Breast epithelium (tissue), 4 donors: ENCODE measurements at places on chromosomes 1 and 21. TPM values are rescaled to one million over a fixed set of nuclear protein-coding genes. Genes with fewer than 3 reads are reported as not detected.

The BRDT gene
- total RNA-seq: not detected

- H3K4me3 ChIP-seq: no peak overlapping the region
- H3K27ac ChIP-seq: no peak overlapping the region
- DNase-seq: no peak
- no peaks in the 10 kb centered on the region for H3K27me3 ChIP-seq
- no peaks in the 10 kb centered on the region for H3K4me1 ChIP-seq
- H3K36me3 ChIP-seq: no peaks in the 10 kb centered on the region
These were observed 22.0 kb downstream of the IQGAP3 start for GRCh38 chr1:156550346-156550745.

The EPS8L3 gene
- not detected for total RNA-seq

- no peaks in the 10 kb centered on the region for H3K4me1 ChIP-seq
- H3K27me3 ChIP-seq: no peaks in the 10 kb centered on the region
- DNase-seq: no peak
- no peaks in the 10 kb centered on the region for H3K36me3 ChIP-seq
- peak overlapping the region; percentile 54 for H3K4me3 ChIP-seq
- H3K27ac ChIP-seq: peak overlapping the region; percentile 26
These were observed 52.3 kb downstream of the PLEKHA6 start for GRCh38 chr1:204307334-204307883.

The PLA2G5 gene
- 0.88 TPM for total RNA-seq

The IGSF21 gene
- 9.5 TPM for total RNA-seq

DNA sequence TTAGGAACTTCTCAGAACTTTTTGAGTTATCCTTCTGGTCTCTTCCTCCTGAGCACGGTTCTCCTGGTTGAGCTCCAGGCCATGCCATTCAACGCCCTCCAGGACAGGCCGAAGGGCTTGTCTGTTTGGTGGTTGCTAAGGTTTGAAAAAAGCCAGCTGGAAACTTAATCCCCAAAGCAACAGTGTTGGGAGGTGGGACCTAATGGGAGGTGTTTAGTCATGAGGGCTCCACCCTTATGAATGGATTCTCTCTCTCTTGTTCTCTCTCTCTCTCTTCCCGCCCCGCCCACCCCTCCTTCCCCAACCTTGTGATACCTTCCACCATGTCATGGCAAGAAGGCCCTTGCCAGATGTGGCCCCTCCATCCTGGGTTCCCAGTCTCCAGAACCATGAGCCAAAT, 829 bp downstream of the KCNE1 start:
- no peak overlapping the region for H3K4me3 ChIP-seq
- no peaks in the 10 kb centered on the region for H3K27me3 ChIP-seq
- DNase-seq: no peak
- no peaks in the 10 kb centered on the region for H3K36me3 ChIP-seq

DNA sequence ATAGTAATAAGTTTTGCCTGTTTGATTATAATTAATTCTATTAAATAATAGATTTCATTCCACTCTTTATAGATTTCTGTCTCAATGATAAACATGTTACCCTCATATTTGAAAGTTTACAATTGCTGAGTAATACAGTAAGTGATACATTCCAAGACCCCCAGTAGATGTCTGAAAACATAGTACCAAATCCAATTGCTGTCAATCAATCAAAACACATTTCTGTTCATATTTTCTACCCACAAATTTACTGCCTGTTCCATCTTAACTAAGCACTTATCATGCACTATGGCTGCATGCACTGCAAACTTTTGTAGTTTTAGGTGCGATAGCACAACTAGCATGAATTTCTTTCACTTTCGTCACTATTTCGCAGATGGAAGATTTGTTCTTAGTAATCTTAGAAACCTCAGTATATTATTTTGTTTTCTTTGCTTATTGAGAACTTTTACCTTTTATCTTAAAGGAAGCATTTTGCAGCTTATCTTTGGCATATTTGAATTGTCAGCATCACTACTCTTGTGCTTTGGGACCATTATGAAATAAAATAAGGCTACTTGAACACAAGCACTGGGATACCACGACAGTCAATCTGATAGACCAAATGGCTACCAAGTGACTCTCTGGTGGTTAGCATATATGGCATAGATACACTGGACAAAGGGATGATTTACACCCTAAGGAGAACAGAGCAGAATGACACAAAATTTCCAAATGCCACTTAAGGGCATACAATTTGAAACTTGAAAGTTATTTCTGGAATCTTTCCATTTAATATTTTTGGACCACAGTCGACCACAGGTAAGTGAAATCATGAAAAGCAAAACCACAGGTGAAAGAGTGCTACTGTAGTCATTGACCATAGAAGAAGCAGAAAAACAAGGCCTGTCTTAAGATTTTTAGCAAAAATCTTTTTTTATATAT, 67.6 kb downstream of the RGS13 start:
- no peaks in the 10 kb centered on the region for H3K27me3 ChIP-seq
- H3K36me3 ChIP-seq: no peaks in the 10 kb centered on the region
- DNase-seq: no peak
- no peaks in the 10 kb centered on the region for H3K4me1 ChIP-seq

DNA sequence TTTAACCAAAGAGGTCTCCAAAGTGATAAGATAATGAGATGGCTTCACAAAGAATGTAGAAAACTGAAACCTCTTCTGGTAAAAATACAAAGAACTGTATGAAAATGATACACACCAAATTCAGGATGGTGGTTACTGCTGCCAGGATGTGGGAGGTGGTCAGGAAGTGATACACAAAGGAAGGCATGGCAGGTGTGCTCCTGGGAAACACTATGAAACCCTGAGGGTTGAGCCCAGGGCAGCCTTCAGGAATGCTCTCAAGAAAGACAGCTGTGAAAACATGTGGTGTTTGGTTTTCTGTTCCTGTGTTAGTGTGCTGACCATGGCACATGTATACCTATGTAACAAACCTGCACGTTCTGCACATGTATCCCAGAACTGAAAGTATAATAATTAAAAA, 109.3 kb downstream of the NTNG1 start:
- H3K36me3 ChIP-seq: no peaks in the 10 kb centered on the region
- no peak overlapping the region for H3K4me3 ChIP-seq
- no peak for DNase-seq

The PDE4B gene
- total RNA-seq: 207 TPM

DNA sequence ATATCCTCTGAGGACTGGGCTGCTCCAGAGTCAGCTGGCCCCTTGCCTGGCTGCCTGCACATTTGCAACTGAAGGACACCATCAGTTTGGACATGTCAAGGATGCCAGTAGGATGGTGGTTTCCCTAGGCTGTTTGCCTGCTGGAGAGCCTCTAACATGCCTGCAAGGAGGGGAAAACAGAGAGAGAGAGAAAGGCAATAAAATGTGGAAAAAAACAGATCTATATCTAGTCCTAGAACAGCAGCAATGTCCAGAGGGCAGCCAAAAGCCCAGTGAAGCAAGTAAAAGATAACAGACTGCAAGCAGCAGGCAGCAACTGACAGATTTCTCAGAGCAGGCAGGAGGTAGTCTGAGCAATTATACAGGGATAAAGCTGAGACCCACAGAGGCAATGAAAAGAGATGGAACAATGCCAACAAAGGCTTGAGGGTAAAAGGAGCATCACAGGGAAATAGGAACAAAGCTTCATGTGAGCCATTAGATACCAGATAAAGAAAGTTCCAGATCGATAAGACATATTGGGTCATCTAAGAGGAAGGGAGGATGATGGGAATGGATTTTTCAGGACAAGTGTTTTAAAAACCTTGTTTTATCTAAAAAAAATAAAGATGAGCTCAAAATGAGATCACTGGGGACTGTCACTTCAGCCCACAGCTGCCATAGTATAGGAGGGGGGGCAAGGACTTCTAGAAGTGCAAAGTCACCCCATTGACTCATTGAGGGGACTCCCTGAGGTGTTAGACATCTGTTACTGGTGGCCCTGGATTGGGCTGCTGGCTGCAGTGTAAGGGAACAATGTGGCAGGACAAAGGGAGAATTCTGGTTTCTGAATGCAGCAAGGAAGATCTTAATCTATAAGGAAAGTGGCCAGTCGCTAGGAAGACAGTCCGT, 38.6 kb upstream of the GADD45A start:
- H3K27ac ChIP-seq: peak overlapping the region; percentile 71
- H3K36me3 ChIP-seq: no peaks in the 10 kb centered on the region

The TMEM39B gene
- total RNA-seq: 4.8 TPM

GRCh38 chr1:200081969-200082245, 54.4 kb downstream of the NR5A2 start:
- no peaks in the 10 kb centered on the region for H3K27me3 ChIP-seq
- H3K36me3 ChIP-seq: no peaks in the 10 kb centered on the region
- H3K27ac ChIP-seq: no peak overlapping the region
- H3K4me1 ChIP-seq: no peaks in the 10 kb centered on the region
- DNase-seq: no peak

DNA sequence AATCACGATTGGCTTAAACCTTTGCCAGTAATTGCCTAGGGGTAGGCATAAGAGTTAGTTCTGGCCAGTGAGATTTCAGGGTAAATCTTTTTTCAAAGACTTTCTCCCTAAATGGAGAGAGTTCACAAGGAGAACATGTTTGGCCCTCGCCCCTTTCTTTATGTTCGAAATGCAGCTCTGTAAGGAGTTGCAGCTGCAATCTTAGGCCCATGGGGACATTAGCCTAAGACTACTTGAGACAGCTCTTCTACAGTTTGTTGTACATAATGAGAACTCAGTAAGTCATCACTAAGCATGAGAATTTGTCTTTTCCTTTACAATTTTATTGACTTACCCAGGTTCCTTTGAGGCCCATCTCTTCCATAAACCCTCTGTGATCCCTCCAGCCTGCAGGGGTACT, 40.4 kb upstream of the GADD45A start:
- no peaks in the 10 kb centered on the region for H3K36me3 ChIP-seq
- H3K27me3 ChIP-seq: no peaks in the 10 kb centered on the region
- no peak for DNase-seq
- H3K27ac ChIP-seq: no peak overlapping the region
- H3K4me3 ChIP-seq: no peak overlapping the region

DNA sequence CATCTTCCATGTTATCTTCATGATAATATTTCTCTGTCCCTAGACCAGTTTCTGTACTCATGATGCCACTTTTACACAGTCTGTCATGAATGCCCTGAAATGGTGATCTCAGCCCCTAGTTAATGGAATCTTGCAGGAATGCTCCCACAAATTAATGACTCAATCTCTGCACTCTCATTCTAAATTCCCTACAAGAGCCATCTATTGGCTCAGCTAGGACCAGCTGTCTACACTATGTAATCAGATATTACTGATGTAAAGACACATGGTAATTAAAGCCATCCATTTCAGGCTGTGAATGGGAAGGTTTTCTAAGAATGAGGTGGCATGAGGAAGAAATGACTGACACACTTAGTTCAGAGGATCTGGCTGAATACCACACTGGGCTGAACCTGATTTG, 199.1 kb upstream of the KCND3 start:
- no peaks in the 10 kb centered on the region for H3K27me3 ChIP-seq
- no peak overlapping the region for H3K27ac ChIP-seq
- H3K4me3 ChIP-seq: no peak overlapping the region
- H3K36me3 ChIP-seq: no peaks in the 10 kb centered on the region
- H3K4me1 ChIP-seq: no peaks in the 10 kb centered on the region

- no peak overlapping the region for H3K27ac ChIP-seq
- no peaks in the 10 kb centered on the region for H3K36me3 ChIP-seq
- H3K27me3 ChIP-seq: no peaks in the 10 kb centered on the region
- no peaks in the 10 kb centered on the region for H3K4me1 ChIP-seq
These were observed 204.8 kb upstream of the FGGY start for GRCh38 chr1:59092126-59092525.

- no peaks in the 10 kb centered on the region for H3K4me1 ChIP-seq
- H3K36me3 ChIP-seq: no peaks in the 10 kb centered on the region
- H3K27me3 ChIP-seq: no peaks in the 10 kb centered on the region
- no peak overlapping the region for H3K27ac ChIP-seq
These were observed 132.2 kb downstream of the ADSS2 start for GRCh38 chr1:244319283-244320132.

- H3K4me3 ChIP-seq: no peak overlapping the region
- no peaks in the 10 kb centered on the region for H3K27me3 ChIP-seq
- H3K27ac ChIP-seq: no peak overlapping the region
- no peak for DNase-seq
- no peaks in the 10 kb centered on the region for H3K36me3 ChIP-seq
These were observed 17.3 kb upstream of the TTLL10 start for GRCh38 chr1:1156140-1157032.

DNA sequence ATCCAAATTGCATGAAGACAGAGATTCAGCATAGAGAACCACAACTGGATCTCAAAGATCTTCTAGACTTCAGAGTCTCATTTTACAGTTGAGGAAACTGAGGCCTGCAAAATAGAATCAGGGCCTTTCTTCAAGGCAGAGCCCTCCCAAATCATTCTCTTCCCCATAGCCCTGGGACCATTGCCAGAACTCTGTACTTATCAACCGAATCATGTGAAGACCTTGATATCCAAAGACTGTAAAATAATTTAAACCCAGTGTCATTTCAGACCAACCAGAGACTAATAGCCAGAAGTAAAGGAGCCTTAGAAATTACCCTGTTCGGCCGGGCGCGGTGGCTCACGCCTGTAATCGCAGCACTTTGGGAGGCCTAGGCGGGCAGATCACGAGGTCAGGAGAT, 90.1 kb downstream of the DTL start:
- H3K36me3 ChIP-seq: no peaks in the 10 kb centered on the region
- H3K27ac ChIP-seq: no peak overlapping the region
- no peaks in the 10 kb centered on the region for H3K4me1 ChIP-seq
- DNase-seq: no peak
- H3K27me3 ChIP-seq: no peaks in the 10 kb centered on the region

DNA sequence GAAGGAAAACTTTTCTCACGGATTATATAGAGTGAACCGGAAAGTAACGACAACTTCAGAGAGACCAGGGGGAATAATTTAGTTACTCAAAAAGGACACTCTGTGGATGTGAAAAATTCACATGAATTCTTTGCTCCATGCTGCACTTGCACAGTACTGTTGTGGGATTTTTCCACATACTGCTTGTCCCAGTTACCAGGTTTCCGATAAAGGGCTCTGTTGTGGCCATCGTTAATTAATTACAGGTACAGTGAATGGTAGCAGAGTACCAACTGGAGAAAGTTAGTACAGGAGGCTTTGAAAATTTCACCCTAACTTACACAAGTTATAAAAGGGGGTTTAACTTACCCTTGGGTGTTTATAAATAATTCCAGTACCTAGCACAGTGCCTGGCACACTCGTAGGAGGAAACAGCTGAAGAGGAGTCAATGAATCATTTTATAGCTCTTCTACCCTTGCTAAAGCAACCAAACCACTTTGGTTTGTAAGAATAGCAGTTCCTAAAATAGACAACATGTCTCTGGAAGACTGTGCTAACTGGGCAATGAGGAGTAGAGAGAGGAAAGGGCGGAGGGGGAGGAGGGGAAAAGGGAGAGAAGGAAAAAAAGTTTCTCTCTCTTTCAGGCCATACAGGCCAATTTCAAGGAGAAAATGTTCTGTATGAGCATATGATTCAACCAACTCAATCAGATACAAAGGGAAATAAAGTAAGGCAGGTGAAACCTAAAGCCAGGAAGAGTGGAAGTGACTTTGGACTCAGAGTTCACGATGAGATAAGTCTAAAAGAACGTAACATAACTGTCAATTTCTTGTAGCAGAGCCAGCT, 98.3 kb upstream of the MAGI3 start:
- H3K4me1 ChIP-seq: no peaks in the 10 kb centered on the region
- DNase-seq: no peak
- H3K36me3 ChIP-seq: no peaks in the 10 kb centered on the region
- no peak overlapping the region for H3K4me3 ChIP-seq
- H3K27me3 ChIP-seq: no peaks in the 10 kb centered on the region
- H3K27ac ChIP-seq: no peak overlapping the region

GRCh38 chr1:95905818-95906395, 671.9 kb downstream of the RWDD3 start:
- no peak for DNase-seq
- no peak overlapping the region for H3K4me3 ChIP-seq
- H3K4me1 ChIP-seq: no peaks in the 10 kb centered on the region
- no peaks in the 10 kb centered on the region for H3K36me3 ChIP-seq

- H3K4me3 ChIP-seq: no peak overlapping the region
- H3K36me3 ChIP-seq: no peaks in the 10 kb centered on the region
- DNase-seq: no peak
- no peak overlapping the region for H3K27ac ChIP-seq
- no peaks in the 10 kb centered on the region for H3K4me1 ChIP-seq
- no peaks in the 10 kb centered on the region for H3K27me3 ChIP-seq
These were observed 110.7 kb upstream of the RAB3GAP2 start for GRCh38 chr1:220382994-220383393.
